ENCODE measurements at places on chromosomes 5 and 9. TPM values are rescaled to one million over a fixed set of nuclear protein-coding genes. Genes with fewer than 3 reads are reported as not detected.

DNA sequence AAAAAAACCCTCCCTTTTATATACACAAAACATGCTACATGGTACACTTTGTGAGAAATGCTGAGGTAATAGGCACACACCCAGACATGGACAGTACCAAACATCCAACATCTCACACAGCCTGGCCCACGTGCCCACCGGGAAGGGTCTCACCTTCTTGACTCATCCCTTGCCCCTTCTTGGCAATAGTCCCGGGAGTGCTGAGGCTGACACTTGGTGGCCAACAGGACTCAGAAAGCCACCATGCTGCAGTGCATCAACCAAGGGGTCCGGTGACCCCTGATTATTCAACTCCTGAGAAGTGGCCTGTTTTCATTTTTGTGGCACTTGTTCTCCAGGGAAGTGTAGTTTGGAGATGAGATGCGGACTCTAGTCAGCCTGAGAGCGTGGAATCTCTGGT, 35.0 kb downstream of the ANGPTL2 start:
- DNase-seq = no peak

CDC14B gene
- total RNA-seq = 5.9 TPM

GRCh38 chr5:17302106-17302505, 84.7 kb downstream of the BASP1 start:
- DNase-seq = no peak

DNA sequence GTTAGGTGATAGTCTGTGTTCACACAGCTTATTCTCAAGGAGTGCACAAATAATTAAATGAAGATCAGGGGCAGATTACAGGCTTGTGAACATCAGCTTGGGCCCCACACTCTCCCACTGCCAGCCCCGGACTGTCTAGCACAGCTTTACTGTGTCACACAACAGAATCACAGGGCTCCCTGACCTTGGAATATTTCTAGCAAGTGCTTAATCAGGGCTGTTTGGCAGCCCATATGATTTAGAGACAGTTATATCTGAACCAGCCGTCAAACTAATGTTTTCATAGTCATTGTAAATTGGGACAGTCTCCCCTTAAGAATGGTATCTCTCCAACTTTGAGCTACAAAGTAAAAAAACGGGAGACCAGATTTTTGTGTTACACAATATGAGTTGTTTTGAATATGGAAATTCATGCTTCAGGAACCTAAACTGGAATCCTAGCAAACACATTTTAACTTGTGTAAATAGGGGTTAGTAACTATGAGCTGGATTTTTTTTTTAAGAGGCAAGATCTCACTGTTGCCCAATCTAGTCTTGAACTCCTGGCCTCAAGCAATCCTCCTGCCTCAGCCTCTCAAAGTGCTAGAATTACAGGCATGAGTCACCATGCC, 517.6 kb downstream of the BNC2 start:
- DNase-seq = no peak

- DNase-seq = no peak
Measured at GRCh38 chr9:109145051-109145450, 22.0 kb downstream of the FRRS1L start.

GRCh38 chr9:127336506-127337352, 60.2 kb upstream of the SLC2A8 start:
- DNase-seq = no peak

DNA sequence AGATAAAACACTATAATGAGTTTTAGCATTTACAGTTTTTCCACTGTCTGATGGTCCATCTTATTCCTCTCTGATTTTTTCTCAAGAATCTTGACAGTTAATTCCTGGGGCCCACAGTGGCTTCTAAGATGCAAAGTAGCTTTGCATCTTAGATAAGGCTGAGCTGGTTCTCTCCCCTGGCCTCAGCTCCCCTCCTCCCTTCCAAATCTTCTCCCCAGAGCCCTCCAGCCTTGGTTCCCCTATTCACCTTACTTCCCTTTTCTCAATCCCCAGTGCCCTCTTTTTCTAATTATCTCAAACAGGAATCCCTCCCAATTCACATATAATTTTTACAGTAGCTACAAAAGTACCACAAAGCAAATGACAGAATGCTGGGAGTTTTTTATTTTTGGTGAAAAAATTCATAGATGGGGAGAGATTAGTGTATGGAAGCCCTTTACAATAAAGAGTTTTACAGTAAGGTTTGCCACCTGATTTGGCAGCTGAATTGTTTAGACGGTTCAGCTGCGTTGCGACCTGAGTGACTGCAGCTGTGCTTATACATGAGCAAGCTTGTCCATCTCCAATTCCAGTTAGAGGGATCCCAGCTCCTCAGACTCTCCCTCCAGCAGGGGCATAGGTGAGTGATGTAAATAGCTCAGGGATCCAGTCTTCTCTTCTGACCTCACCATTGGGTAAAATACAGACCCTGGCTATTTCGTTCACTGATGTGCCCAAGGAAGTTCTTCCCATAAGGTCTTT, 51.4 kb upstream of the CKMT2 start:
- DNase-seq = no peak

- no peak for DNase-seq
Measured at GRCh38 chr9:127878001-127878651, 651 bp upstream of the AK1 start.

GRCh38 chr5:147152086-147152485, 82.7 kb upstream of the STK32A start:
- no peak for DNase-seq

- DNase-seq = no peak
Measured at GRCh38 chr5:14006823-14007520, 62.5 kb upstream of the DNAH5 start.

All from T-helper 17 cell (primary cell).